SJSA1 (cell line): ENCODE measurements at places on chromosomes 12 and 14. TPM values are rescaled to one million over a fixed set of nuclear protein-coding genes. Genes with fewer than 3 reads are reported as not detected.

The ACACB gene
- total RNA-seq: 1.2 and 2.9 TPM in 2 replicates

DNA sequence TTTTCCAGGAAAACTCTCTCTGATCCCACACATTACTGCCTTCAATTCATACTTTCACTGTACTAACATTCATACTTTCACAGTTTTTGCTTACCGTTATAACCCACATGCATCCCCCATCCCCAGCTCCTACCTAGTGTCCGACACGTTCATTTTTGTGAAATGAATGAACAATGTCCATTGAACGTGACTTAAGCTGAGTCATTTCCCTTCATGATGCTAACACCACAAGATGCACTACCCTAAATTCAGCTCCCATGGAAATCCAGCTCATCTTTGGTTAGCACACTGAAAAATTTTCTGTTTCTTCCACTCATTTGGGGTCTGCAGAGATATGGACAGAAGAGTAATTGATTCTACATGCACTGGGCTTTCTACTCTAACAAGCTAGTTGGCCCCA is 84.7 kb downstream of the GALNT4 start:
- no peak for DNase-seq
- H3K4me3 ChIP-seq: no peak overlapping the region
- H3K27ac ChIP-seq: peak overlapping the region; percentile 46
- H3K36me3 ChIP-seq: peaks cover 4% of the 10 kb centered on the region; the same call in 1 of the 2 replicates
- peaks cover 12% of the 10 kb centered on the region for H3K4me1 ChIP-seq

DNA sequence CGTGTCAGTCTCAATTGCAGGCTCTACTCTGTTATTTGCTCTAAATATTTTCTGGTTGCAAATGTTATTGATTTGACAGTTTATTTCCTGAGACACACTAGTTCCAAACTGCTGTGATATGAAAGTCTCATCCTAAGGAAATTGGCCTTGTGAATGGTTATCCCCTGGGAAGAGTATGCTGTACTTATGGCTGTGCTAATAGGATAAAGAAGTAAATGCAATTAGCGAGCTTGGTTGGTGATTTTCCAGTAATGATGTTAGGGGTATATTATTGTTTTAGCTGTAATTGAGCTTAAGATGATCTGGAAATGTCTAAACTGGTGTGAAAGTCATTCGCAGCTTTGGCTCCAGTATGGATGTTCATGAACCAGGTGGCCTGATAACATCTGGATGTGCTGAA is 197.9 kb downstream of the SUDS3 start:
- DNase-seq: no peak
- no peak overlapping the region for H3K27ac ChIP-seq
- H3K36me3 ChIP-seq: no peaks in the 10 kb centered on the region
- H3K4me1 ChIP-seq: no peaks in the 10 kb centered on the region
- no peak overlapping the region for H3K4me3 ChIP-seq

DNA sequence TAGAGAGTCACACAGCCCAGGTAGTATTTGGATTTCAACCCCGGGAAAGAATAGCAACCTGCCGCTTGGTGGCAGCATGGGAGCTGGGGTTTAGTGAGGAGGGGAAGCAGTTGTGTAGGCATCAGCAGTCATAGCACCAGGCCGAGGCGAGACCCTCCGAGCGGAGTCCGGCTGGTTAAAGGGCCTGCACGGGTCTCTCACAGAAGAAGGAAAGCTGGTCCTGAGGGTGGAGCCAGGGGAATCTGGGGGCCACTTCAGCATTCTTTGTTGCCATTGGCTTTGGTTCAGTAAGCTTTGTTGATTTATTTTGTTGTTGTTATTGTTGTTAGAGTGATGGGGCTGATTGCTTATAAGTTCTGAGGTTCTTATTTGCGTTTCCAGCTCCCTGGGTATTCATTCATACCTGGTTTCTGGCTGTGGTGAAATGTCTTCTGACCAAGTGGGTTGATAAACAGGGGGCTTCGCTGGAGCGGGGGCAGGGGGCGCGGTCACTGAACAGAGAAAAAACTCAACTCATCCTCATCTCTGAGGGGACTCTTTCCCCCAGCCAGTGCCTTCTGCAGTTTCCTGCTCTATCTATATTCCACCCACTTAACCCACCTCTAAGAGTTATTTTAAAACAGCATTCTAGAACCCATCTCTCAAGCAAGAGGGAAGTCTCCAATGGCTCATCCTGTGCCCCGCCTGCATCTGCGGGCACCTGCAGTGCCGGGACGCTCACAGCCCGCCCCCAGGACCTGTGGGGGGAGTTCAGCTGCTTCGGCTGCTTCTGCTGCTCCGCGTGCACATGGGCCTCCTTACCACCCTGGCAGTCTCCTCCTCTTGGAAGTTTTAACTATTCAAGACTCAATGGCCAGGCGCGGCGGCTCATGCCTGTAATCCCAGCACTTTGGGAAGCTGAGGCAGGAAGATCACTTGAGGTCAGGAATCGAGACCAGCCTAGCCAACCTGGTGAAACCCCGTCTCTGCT is 11.6 kb downstream of the CKB start:
- H3K36me3 ChIP-seq: peaks cover 20% of the 10 kb centered on the region
- H3K27me3 ChIP-seq: no peaks in the 10 kb centered on the region
- no peaks in the 10 kb centered on the region for H3K4me1 ChIP-seq
- H3K27ac ChIP-seq: no peak overlapping the region

DNA sequence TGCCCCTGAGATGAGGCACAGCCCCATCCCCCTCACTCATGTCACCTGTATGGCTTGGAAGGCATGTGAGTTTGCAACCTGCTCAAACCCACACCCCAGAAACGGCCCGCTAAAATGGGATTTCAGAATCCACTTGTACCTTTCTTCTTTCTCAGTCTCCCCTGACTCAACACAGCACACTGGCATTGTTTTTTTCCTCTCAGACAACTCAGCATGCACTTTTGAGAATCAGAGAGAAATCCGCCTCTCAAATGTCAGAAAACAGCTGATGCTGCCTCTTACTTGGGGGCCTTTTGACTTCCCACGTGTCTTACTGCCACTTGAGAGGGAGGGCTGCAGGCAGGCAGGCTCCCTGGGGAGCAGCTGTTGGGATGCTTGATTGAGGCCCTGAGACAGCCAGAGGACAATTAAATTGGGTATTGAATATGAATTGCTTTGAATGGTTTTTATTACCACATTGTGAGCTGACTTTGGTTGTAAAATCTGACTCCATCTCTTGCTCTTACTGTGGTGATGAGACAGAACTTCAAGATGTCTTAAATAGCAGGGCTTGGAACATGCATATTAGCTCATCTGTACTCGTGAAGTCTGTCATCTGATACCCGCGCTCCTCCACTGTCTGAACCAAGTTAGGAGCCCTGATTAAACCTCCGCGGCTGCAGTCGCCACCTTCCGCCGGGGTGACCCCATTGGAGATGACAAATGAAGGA is 96.6 kb downstream of the APAF1 start:
- no peak for DNase-seq
- H3K4me1 ChIP-seq: peaks cover 36% of the 10 kb centered on the region
- no peak overlapping the region for H3K4me3 ChIP-seq
- no peaks in the 10 kb centered on the region for H3K36me3 ChIP-seq
- H3K27me3 ChIP-seq: no peaks in the 10 kb centered on the region; the same call in none of the 2 replicates

DNA sequence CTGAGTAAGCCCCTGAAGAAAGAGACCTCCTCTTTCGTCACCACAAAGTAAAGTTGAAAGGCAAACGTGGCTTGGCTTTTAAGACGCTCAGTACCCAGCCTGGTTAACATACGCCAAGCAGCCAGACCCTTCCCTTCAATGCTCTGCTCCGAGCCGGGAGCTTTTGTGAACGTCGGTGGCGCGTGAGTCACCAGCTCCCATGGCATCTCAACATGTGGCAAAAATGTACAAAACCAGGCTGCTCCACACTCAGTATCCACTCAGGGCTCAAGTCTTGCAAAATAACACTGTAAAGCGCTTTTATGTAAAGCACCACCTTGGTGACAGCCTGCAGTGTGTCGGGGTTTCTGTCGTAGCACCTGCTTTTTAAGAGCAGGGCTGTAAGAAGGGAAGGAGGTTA is 89.0 kb downstream of the SETD3 start:
- no peak overlapping the region for H3K27ac ChIP-seq
- peaks cover 6% of the 10 kb centered on the region for H3K4me1 ChIP-seq
- no peaks in the 10 kb centered on the region for H3K36me3 ChIP-seq
- no peak for DNase-seq
- H3K27me3 ChIP-seq: no peaks in the 10 kb centered on the region; the same call in 1 of the 2 replicates
- H3K4me3 ChIP-seq: no peak overlapping the region

DNA sequence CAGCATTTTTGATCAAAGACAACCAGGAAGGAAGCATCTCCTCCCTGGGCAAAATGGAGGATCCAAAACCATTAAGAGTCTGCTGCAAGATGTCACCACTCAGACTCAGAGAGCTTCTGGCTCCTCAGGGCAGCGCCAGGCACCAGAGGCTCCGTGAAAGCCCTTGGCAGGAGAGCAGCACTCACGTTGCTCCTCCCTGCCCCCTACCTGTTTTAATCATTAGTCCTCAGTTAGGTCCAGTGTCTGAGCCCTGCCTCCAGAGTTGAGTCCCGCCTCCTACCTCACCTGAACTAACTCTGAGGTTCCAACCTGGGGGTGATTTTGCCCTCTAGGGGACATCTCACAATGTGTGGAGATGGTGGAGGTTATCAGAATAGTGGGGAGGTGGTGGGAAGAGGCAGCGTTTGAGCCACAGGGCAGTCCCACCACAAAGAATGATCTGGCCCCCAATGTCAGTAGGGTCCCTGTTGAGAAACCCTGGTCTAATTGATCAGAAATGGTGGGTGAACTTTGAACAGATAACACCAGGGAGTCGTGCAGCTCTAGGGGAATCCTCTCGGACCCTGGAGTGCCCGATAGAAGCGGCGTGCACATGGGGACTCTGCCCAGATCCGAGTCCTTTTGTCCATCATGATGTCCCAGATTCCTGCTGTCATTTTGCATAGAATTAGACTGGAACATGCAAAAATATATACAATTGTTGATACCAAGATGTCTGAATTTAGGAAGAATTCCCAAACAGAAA is 156.7 kb upstream of the DIO3 start:
- no peaks in the 10 kb centered on the region for H3K27me3 ChIP-seq
- H3K4me1 ChIP-seq: no peaks in the 10 kb centered on the region
- no peak for DNase-seq

The CLEC4D gene
- total RNA-seq: not detected in 2 replicates

The ACRBP gene
- not detected in 2 replicates for total RNA-seq

DNA sequence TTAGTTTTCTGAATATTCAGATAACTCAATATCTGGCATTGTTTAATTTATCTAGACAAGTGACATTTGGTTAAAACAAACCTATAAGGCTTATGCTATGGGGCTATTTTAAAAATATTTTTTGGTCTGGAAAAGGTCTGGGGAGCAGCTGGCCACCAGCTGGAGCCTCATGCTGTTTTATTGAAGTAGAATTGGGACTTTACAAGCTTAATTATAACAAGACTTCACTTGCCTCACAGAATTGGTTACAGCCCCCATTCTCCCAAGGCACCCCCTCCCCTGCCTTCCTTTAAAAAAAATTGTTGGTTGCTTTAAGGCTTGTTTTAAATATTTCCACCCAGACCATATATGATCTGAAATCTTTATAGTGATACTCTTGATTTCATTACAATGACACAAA is 453.9 kb downstream of the ADAMTS20 start:
- peaks cover 98% of the 10 kb centered on the region for H3K27me3 ChIP-seq
- H3K4me3 ChIP-seq: no peak overlapping the region
- H3K27ac ChIP-seq: no peak overlapping the region
- no peaks in the 10 kb centered on the region for H3K36me3 ChIP-seq

The SETD1B gene
- 1.3 and 1.7 TPM in 2 replicates for total RNA-seq

GRCh38 chr14:40727107-40727506 is 879.6 kb upstream of the LRFN5 start:
- no peaks in the 10 kb centered on the region for H3K4me1 ChIP-seq
- DNase-seq: no peak
- H3K36me3 ChIP-seq: no peaks in the 10 kb centered on the region
- no peak overlapping the region for H3K4me3 ChIP-seq

- no peak overlapping the region for H3K4me3 ChIP-seq
- H3K4me1 ChIP-seq: no peaks in the 10 kb centered on the region
- no peaks in the 10 kb centered on the region for H3K36me3 ChIP-seq
- no peak overlapping the region for H3K27ac ChIP-seq
These were observed 225.7 kb downstream of the TMTC2 start for GRCh38 chr12:82912406-82912805.

The KLRD1 gene
- total RNA-seq: 0.08 TPM in 1 of 2 replicates, not detected in the other

DNA sequence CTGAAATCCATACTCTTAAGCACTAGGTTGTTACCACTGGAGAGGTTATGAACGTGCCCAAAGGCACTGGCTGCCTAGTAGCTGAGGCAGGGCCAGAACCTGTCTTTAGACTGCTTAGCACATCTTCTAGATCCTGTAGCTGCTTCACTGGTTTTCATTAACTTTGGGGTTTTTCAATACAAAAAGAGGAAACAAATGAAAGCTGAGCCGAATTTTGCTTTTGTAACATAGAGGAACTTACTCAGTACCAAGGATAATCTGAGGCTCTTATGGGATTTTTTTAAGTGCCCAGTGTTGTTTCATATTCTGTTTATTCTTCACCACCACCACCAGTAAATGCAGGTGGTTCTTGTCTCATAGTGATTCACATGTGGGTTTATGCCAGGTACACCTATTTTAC is 396.1 kb downstream of the RAD51B start:
- H3K4me1 ChIP-seq: peaks cover 12% of the 10 kb centered on the region
- no peak for DNase-seq

DNA sequence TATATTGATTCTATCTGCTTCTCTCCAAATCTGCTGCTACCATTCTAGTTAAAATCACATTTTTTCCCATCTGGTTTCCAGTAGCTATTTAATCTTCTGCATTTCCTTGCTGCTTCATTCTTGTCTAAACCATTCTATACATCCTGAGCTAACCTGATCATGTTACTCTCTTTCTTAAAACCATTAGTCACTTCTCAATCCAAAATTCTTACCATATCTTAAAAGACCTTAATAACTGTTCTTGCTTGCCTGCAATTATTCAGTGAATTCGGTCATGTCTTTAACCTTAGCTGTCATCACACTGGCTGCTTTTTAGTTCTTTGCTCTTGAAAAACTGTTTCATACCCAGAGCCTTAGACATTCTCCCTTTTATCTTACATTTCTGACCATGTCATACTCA is 56.4 kb upstream of the PZP start:
- H3K36me3 ChIP-seq: no peaks in the 10 kb centered on the region
- no peaks in the 10 kb centered on the region; the same call in 1 of the 2 replicates for H3K27me3 ChIP-seq
- no peak overlapping the region for H3K27ac ChIP-seq
- H3K4me3 ChIP-seq: no peak overlapping the region
- no peaks in the 10 kb centered on the region for H3K4me1 ChIP-seq
- DNase-seq: no peak

The POP5 gene
- 44.8 and 49.7 TPM in 2 replicates for total RNA-seq

- no peaks in the 10 kb centered on the region for H3K27me3 ChIP-seq
- DNase-seq: peak; percentile 46
- H3K27ac ChIP-seq: peak overlapping the region; percentile 49
These were observed 55.5 kb downstream of the FGD4 start for GRCh38 chr12:32454866-32455265.

The CPSF2 gene
- total RNA-seq: 14.6 and 55.6 TPM in 2 replicates

The CLEC14A gene
- total RNA-seq: not detected in 2 replicates

GRCh38 chr14:91269076-91269991 is 24.8 kb upstream of the GPR68 start:
- peaks cover 21% of the 10 kb centered on the region for H3K4me1 ChIP-seq
- peak overlapping the region; percentile 25 for H3K4me3 ChIP-seq
- DNase-seq: peak; percentile 84
- H3K27ac ChIP-seq: peak overlapping the region; percentile 59
- no peaks in the 10 kb centered on the region for H3K36me3 ChIP-seq

The KRT5 gene
- not detected in 2 replicates for total RNA-seq

- no peaks in the 10 kb centered on the region for H3K36me3 ChIP-seq
- no peaks in the 10 kb centered on the region for H3K27me3 ChIP-seq
- H3K4me3 ChIP-seq: peak overlapping the region; percentile 63
- H3K27ac ChIP-seq: peak overlapping the region; percentile 53
- H3K4me1 ChIP-seq: peaks cover 20% of the 10 kb centered on the region
These were observed 1.8 kb downstream of the SLC8A3 start for GRCh38 chr14:70186900-70187451.

- no peaks in the 10 kb centered on the region for H3K36me3 ChIP-seq
- H3K27me3 ChIP-seq: no peaks in the 10 kb centered on the region
- H3K4me1 ChIP-seq: no peaks in the 10 kb centered on the region
- no peak overlapping the region for H3K4me3 ChIP-seq
- DNase-seq: no peak
These were observed 116.4 kb downstream of the SLC2A13 start for GRCh38 chr12:39989501-39989900.

The LALBA gene
- total RNA-seq: not detected in 2 replicates
